ENCODE measurements at places on chromosomes 12 and 14. TPM values are rescaled to one million over a fixed set of nuclear protein-coding genes. Genes with fewer than 3 reads are reported as not detected.

KRT71 gene
- not detected for total RNA-seq

NTN4 gene
- 50.9 TPM for total RNA-seq

FOXG1 gene
- total RNA-seq = 0.12 TPM

SLC5A8 gene
- total RNA-seq = not detected

ABCB9 gene
- 9.8 TPM for total RNA-seq

IL26 gene
- not detected for total RNA-seq

RBM19 gene
- total RNA-seq = 18.4 TPM

NUAK1 gene
- total RNA-seq = 8.5 TPM

CFAP251 gene
- total RNA-seq = 0.88 TPM

XPOT gene
- total RNA-seq = 41.6 TPM

REM2 gene
- 0.26 TPM for total RNA-seq

IGF1 gene
- total RNA-seq = not detected

DCN gene
- not detected for total RNA-seq

CLEC6A gene
- total RNA-seq = not detected

ABCC9 gene
- total RNA-seq = not detected

Data from A549 treated with ZK216348 at 1 μM for 4 hours (cell line).